ENCODE measurements at places on chromosomes 1 and 21.

DNA sequence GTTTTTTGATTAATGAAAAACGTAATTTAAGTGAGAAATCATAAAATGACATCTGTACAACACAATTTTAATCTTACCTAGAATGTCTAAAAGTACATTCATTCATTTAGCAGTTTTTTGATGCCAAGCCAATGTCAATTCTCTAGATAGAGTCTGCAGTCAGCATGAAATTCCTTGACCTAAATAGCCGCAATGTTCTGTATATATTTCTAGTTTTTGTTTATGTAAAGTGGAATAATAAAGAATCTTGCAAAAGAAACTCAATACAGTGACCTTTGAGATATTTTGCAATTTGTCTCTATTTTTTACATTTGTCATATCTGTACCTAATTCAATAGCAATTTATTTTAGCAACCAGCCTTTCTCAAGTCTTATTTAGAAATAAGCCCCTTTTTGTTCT, 176.0 kb downstream of the ATP6V1G3 start:
- DNase-seq, result no peak

DNA sequence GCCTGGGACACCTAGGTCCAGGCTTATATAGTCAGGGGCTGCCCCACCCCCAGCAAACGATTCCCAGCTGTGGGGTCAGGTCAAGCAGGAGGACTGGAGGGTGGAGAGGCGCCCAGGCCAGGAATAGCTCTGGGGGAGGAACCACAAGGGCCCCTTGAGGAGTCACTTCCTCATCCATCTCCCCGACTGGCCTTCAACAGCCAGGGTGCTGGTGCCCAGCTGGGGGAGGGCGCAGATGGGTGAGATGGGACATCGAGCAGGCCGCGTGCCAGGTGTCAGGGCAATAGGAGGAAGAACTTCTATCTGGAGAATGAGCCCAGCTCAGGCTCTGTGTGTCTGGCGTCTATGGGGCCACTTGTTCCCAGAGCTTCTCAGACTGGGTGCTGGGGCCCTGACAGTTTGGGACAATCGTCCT, 208 bp upstream of the MYBPH start:
- DNase-seq, result no peak

- no peak for DNase-seq
Measured at GRCh38 chr1:118028267-118028666, 98.7 kb downstream of the WDR3 start.

DNA sequence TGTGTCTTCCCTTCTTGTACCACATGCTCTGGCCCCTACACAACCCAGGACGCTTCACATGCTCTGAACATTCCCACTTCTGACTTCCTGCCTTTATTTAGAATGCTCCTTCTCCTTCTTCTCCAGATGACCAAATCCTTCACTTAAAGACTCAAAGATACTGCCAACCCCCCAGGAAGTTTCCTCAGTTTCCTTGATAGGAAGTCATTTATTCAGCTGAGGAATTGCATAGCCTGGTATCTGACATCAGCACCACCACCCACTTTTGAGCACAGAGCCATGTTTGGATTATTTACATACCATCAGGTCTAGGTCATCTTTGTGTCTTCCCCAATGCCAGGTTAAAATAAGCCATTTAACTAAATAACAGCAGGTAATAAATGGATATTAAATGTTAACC, 42.4 kb downstream of the GFI1 start:
- no peak for DNase-seq

GRCh38 chr1:25918615-25919014, 12.4 kb upstream of the STMN1 start:
- DNase-seq, result no peak

DNA sequence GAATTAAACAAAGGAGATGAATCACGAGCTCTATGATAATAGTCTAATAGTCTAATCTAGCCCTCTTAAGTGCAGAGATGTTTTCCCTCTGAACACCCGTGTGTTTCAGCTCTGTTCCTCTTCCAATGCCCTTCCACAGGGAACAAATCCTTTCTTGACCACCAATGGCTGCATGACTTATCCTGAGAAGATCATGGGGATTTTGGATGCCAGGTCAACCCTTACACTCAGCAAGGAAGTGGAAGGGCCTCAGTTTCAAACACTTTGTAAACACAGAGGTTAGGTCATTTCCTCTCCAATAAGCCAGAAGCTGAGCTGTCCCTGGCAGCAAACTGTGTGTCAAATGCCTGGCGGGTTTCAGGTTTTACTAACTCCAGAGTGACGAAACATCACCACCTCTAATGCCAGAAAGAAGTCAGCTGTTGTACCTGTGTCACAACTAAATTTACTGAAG, 200.0 kb downstream of the GABPA start:
- DNase-seq, result no peak

GRCh38 chr1:165841582-165842017, 14.2 kb downstream of the UCK2 start:
- no peak for DNase-seq

GRCh38 chr1:20430355-20431175, 55.4 kb downstream of the CAMK2N1 start:
- no peak for DNase-seq

GRCh38 chr21:45318146-45318555, 30.5 kb upstream of the POFUT2 start:
- DNase-seq, result no peak

DNA sequence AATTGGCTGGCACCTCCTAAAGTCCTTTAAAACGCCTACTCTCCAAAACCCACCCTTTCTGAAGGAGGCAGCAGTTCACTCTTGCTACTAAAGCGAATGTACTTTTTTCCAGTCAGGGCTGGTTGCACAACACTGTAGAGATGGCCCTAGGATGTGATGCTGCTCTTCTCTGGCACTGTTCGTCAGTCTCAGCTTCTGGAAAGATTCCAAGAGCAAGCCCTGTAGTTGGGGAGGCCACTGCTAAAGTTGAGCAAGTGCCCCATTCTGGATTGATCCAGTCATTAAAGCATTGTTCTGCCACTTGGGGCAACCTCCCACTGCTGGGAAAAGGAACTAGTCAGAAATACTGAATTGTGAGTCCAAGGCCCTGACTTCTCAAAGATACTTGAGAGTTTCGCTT, 28.5 kb upstream of the KCNQ4 start:
- no peak for DNase-seq

DNA sequence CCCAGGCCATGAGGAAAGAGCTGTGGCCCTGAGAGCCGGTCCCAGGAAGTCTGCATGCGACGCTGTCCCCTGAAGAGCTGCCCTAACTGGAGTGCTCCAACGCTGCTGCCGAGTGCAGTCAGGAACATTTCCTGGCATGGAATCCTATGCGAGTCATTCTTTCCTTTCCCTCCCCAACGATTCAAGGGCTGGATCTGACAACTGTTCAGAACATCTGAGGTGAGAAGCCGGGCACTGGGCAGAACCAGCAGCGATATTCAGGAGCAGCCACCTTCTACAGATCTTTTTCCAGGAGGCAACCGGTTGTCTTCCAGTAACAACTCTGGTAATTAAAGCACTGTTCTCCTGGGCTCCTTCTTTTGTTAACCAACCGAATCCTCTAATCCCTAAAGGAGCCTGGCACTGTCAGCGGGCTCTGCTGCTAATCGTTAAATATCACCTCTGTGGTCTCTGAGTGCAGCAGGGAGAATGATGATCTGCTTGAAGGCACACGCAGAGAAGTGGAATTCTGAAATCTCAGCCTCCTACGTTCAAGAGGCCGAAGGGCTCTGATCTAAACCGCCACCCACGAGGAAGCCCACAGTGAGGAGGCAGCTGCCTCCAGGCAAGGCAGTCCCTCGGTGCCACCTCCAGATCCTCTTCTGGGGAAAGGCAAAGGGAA, 55.8 kb downstream of the SLC45A1 start:
- DNase-seq, result no peak

- DNase-seq, result no peak
Measured at GRCh38 chr1:10950316-10951172, 61.9 kb upstream of the TARDBP start.

GRCh38 chr1:172704001-172704400, 45.1 kb downstream of the FASLG start:
- DNase-seq, result no peak

- no peak for DNase-seq
Measured at GRCh38 chr1:234473118-234473517, 5.9 kb downstream of the TARBP1 start.

GRCh38 chr1:17561561-17561985, 22.1 kb downstream of the ARHGEF10L start:
- DNase-seq, result no peak

DNA sequence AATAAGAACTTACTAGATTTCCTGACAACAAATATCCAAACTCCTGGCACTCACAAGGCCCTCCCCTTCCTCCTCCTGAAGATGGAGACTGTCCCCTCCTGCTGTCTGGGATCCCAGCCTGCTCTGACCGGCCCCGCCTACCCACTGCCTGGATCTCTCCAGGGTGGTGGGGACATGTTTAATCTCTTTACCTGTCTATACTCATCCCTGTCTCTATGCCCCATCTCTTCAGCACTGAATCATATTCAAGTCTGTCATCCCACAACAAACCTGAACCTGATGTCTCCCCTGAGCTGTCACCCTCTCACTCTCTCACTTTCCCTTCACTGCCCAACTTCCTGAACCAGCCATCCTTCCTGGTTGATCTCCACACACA, 22.1 kb downstream of the MATN1 start:
- no peak for DNase-seq

GRCh38 chr1:40532844-40533424, 1.5 kb downstream of the ZNF684 start:
- peak; percentile 17 for DNase-seq
